ENCODE measurements at places on chromosomes 16 and 17.

- DNase-seq = peak; percentile 96
Measured at GRCh38 chr16:180681-181564, 664 bp downstream of the HBQ1 start.

GRCh38 chr17:39652587-39653315, 12.4 kb upstream of the TCAP start:
- peak; percentile 91 for DNase-seq

DNA sequence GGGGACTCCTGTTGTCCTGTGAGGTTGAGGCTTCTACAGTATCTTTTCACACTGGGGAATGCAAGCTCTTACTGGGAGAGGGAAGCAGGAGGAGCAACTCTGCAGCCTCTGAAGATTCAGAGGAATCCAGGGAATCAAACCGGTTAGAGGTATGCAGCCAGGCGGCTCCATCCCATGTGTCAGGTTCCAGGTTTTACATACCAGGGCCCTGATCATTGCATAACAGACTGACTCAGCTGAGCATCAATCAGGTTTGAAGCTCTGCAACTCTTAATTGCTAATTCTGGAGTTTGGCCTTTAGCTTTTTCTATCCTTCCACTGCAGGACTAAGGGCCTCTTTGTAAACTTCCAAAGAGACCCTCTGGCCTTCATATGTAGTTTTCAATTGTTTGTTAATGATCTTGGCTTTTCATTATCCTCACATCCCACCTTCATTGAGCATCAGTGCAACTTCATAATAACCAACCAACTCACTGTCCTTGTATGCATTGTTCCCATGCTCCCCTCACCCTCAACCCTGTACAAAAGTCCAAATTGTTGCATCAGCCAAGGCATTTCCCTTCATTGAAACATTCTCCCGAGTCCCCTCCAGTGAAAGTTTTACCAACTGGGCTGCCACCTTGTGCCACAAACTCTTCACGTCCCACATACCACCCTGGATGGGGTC, 59.7 kb upstream of the DHX40 start:
- DNase-seq = peak; percentile 64

DNA sequence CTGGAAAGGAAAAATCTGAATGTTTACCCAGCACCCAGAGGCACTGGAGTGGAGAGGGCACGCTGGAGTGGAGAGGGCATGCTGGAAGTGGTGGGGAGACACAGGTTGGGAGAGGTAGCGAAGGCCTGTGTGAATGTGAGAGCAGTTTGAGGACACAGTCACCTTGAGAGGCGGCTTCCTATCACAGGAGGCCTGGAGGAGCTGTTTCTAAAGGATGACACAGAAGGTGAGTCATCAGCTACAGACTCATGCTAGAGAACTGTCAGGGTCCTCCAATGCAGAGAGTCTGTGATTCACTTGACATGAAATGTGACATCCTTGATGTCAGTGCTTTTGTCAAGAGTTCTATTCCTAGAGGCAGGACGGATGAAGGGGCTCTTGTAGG, 13.8 kb downstream of the CTRL start:
- DNase-seq = no peak

DNA sequence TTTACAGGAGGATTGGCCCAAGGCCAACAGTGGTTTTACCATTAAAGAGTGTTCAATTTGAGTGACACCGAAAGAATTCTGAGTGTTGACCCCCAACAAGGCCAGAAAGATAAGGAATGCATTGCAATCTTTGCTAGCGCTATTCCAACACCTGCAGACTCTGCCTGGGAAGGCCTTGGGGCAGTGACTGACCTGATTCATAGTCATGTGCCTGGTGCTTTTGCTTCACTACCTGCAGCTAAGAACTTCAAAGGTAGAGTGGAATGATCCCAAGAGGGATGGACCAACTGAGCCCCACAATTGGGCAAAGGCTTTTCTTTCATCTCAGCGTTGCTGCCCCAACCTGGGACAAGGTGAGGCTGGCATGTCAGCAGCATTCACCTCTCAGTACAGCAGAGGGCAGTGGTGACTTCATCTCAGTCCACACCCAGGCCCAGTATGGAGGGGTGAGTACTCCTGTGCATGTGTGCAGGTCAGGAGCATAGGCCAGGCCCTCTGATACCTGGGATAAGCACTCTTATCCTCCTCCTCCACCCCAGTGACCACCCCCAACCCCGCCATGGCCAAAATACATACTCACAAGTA, 149.6 kb upstream of the GNAO1 start:
- DNase-seq = peak; percentile 89

DNA sequence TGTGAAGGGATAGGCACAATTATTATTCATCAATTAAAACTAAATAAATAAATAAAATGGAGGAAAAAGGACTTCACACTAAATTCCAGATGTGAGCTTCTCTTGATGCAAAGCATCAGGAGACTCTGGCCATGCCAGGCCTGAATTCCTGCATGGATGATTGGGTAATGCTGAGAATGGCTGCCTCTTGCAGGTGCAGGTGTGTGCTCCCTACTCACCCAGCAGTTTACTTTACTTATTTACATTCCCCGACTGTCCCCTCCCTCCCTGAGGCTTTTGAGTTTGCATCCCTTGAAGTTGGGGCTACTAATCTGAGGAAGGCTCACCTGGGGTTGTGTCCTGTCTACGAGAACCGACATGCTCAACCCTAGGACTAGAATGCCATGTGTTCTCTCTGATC, 200.4 kb downstream of the SHISA9 start:
- no peak for DNase-seq

DNA sequence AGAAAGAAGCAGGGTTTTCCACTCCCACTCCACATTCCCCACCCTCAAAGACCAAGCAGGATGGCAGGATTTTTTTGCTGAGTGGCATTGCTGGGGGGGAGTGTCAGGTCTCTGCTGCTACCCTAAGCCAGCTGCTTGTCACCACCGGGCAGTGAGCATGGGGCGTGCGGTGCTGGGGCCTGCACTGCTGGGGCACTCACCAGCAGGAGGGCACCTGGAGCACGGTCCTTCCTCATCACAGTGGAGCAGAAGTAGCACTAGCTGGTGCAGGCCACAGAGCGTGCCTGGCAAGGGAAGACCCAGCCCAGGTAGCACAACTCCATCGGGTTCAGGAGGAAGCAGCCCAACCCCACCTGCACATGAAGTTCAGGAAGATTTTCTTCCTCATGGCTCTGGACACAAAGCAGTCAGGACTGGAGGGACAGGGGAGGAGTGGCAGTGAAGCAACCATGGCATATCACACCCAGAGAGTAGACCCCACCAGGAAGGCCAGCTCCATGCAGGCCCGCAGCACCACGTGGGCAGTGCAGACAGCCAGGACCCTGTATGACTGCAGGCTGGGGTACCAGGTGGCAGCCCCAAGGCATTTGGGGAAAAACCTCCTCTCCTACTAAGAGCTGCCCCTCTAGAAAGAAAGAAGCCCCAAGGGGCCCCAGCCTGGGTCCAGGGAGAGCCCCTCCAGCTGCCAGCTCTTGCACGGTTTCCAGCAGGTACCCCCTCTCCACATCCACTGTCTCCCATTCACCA, 16.7 kb upstream of the MYO18A start:
- DNase-seq = peak; percentile 54

DNA sequence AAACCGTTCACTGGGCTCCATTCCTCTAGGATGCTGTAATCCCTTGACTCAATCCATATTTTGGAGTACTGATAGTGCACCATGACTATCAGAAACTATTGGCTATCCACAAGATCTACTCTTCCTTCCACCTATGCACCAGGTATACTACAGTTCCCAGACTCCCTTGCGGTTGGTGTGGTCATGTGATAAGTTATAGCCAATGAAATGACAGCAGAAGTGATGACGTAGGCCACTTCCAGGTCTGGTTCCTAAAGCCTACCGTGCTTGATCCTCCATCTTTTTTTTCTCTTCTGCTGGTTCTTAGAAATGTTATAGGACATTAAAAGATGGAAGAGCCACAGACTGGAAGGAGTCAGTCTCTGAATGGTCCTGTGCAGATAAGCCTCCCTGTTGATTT, 278.8 kb upstream of the C16orf82 start:
- no peak for DNase-seq

DNA sequence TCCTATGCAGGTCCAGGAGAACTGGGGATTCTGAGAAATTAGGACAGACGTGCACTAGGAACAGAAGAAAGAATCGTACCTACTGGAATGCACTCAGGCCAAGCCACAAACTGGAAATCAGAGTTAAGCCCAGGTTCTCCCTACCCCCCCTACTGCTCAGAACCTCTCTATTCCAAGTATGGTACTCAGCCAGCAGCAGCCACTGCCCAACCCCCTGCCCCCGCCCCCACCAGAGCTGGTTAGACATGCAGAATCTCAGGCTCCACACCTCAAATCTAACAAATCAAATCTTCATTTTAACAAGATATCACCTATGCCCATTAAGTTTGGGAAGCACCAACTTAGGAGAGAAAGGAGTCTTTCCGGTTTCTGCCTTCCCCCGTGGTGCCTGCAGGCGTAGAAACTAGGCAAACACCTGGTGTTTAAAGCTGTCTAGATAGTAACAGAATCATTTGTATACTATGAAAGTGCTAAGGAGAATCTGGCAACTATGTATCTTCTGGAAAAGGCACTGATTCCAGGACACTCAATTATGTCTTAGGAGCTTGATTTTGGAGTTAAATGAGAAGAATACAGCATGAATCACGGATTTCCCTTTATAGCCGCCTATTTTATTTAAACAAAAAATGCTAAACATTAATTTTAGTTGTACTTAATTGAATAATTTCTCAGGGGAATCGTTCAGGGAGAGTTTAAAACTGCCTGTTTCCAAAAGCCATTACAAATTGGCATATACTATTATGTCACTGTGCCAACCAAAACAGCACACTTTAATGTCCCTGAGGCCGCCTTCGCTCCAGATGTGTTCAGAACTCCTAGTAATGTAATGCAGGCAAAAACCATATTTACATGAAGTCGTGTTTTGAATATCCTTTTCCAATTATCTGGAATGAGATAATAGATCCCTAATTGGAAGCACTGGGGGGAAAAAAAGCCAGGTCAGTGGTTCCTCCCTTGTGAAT, 166.5 kb downstream of the STX8 start:
- DNase-seq = no peak

DNA sequence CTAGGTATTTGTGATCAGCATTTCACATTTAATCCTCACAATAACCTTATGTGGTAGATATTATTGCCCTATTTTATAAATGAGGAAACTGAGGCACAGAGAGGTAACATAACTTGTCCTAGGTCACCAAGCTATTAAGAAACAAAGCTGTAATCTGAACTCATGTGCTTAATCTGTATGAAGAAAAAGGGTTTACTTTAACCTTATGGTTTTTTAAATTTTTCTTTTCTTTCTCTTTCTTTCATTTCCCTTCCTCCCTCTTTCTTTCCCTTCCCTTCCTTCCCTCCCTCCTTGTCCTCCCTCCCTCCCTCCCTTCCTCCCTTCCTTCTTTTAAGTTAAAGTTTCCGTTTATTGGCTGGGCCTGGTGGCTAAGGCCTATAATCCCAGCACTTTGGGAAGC, 105.2 kb upstream of the AMZ2 start:
- DNase-seq = no peak

- no peak for DNase-seq
Measured at GRCh38 chr16:31251435-31251834, 8.3 kb upstream of the ITGAM start.

- DNase-seq = no peak
Measured at GRCh38 chr17:39871801-39872200, 3.8 kb downstream of the ZPBP2 start.

DNA sequence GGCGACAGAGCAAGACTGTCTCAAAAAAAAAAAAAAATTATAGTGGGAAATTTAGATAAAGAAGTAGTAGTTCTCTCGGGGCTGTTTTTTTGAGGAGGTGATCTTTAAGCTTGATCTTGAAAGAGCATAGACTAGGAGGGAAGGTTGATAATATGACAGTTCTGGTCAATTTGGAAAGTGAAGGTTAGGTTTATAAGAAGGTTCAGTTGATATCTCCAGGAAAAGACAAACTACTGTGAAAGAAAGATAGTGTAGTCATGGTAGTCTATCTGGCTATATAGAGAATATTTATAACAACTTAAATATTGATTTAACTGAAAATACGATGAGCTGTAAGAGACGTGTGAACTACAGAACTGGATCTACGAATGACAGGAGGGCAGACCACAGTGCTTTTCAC, 3.1 kb downstream of the ATF7IP2 start:
- DNase-seq = no peak

GRCh38 chr17:37553401-37553966, 55.7 kb downstream of the SYNRG start:
- no peak for DNase-seq

GRCh38 chr16:80948886-80949493, 57.7 kb downstream of the CMC2 start:
- DNase-seq = peak; percentile 93

GRCh38 chr16:67260426-67261063, 11.8 kb downstream of the SLC9A5 start:
- peak; percentile 75 for DNase-seq

- no peak for DNase-seq
Measured at GRCh38 chr16:74771656-74772315, 2.8 kb downstream of the FA2H start.

DNA sequence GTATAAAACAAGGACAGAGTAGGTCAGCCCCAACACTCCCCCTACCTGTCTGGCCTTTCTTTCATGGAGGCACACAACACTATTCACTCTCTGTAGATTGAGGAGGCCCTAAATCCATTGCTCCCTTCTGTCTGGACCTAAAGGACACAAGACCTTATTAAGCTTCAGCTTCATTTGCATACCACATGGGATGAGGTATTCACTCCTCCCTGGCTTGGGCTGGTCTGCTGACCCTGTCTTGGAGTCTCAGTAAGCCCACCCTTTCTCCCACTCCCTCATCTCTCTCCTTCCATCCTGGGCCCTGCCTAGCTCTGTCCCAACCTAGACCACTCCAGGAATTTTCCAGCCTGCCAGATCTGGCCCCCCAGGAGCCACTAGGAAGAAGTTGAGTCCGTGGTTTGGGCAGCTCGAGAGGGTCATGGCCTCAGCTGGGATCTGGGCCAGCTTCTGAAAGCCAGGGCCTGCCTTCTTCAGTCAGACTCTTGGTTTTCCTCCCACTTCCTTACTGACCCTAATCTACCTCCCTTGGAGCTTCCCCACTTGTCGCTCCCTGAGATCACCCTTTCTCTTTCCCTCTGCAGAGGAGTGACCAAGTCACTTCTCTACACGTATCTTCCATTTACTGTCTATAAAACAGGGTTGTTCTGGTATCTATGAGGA, 6.5 kb upstream of the LLGL1 start:
- no peak for DNase-seq

DNA sequence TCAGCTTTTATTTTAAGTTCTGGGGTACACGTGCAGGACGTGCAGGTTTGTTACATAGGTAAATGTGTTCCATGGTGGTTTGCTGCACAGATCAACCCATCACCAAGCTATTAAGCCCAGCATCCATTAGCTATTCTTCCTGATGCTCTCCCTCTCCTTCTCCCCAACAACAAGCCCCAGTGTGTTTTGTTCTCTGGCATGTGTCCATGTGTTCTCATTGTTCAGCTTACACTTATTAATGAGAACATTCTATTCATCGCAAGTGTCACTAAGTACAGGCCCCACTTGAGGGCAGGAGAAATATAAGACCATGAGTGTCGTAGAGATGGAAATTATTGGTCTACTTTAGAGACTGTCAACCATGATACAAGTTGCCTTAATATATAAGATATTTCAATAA, 615.1 kb downstream of the CDH8 start:
- no peak for DNase-seq
